ENCODE measurements at places on chromosomes 4 and X.

DNA sequence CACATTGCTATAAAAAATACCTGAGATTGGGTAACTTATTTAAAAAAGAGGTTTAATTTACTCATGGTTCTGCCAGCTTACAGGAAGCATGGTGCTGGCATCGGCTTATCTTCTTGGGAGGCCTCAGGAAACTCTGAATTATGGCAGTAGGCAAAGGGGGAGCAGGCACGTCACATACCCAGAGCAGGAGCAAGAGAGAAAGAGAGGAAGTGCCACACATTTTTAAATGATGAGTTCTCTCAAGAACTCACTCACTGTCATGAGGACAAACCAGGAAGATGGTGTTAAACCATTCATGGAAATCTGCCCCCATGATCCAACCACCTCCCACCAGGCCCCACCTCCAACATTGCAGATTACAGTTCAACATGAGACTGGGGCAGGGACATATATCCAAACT lies 10.0 kb upstream of the AFF1 start:
- peak; percentile 50 for DNase-seq

- DNase-seq = no peak
These were observed 39.4 kb upstream of the NR3C2 start for GRCh38 chr4:148481636-148482035.

- DNase-seq = peak; percentile 12
These were observed 50.3 kb downstream of the STPG2 start for GRCh38 chr4:98092833-98093439.

GRCh38 chr4:117447925-117448324 lies 362.5 kb upstream of the TRAM1L1 start:
- no peak for DNase-seq

GRCh38 chr4:165288226-165288625 lies 39.2 kb upstream of the MSMO1 start:
- no peak for DNase-seq

DNA sequence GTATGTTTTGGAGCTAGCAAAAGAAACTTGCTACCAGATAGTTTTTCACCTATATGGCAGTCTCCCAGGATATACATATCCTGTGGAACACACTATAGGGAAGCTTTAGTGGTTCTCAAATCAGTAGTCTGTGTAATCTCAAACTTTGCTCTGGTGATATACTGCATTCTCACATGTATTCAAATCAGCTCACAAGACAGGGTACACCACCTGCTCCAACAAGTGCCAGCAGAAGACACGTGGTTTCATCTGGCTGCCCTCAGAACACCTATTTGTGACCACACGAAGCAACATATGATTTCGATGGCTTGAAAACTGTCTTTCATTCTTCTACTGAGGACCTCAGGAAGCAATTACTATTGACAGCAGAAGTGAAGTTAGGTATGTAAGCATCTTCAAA lies 37.7 kb downstream of the BCLAF3 start:
- DNase-seq = no peak

DNA sequence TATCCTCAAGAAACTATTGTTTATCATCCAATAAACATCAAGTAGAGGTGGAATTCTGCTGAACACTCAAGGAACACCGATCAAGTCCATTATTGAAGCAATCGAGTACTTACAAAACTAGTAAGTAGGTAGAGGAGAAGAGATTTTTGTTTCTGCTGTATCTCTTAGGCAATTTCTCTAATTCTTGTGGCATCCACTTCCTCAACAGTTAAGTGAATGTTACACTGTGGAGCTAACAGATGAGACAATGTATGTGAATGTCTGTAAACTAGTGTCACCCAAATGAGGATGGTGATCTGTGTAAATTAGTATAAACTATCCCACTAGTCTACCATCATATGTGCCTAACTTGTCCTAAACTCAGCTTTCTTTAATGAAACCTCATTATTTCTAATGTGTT lies 261.6 kb downstream of the ARHGAP24 start:
- DNase-seq = no peak

GRCh38 chr4:108346818-108347210 lies 178.1 kb upstream of the LEF1 start:
- peak; percentile 24 for DNase-seq

DNA sequence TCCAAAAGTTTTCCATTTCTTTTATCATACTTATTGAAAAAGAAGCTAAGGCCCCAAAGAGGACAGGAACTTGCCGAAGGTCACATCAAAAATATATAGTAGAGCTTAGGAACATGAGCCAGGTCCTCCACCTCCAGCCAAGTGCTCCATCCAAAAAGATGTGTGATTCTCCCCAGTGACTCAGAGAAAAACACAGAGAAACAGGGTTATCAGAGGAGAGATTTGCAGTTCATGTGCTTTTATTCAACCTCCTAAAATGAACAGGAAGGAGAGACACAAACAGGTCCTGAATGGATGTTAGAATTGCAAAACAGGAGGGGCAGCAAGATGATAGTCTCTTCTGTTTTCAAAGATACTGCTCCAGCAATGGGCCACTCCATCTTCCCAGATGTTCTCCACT lies 19.6 kb upstream of the FGF16 start:
- no peak for DNase-seq

- peak; percentile 32 for DNase-seq
These were observed 112.0 kb upstream of the TBL1X start for GRCh38 chrX:9352694-9353411.

GRCh38 chr4:56744030-56744429 lies 62.9 kb upstream of the HOPX start:
- DNase-seq = no peak

DNA sequence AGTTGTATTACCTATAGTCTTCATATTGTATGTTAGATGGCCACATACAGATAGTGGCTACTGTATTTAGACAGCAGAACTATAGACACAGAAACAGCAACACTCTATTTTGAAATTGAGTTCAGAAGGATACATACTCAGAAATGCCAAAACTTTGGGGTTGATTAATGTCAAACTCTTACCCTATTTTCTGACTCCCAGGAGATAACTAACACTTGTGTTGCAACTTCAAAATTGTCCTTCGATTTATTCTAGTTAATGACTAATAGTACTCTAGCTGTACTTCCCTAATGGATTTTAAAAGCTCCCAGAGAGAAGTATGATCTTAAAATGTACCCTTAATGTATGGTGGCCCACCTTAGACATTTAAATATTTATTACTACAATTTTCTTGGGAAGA lies 229.9 kb upstream of the UGT8 start:
- no peak for DNase-seq

DNA sequence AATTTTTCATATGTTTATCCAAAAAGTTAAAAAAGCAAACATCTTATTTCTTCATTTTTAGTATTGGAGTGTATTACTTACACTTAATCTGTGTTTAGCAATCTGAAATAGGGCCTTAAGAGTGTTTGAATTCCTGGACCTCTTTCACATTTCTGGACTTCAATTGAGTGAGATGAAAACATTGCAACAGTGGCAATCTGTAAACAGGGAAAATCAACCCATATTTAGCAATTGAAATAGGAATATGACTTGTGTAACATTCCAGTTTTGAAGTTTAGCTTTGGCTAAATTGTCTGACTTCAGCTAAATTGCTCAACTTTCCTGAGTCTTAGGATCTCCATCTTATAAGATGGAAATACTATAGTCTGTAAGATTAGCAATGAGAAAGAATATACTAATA lies 34.6 kb upstream of the FHL1 start:
- no peak for DNase-seq

GRCh38 chrX:2391869-2392606 lies 108.7 kb downstream of the DHRSX start:
- DNase-seq = peak; percentile 81

GRCh38 chr4:98421111-98421510 lies 159.9 kb downstream of the RAP1GDS1 start:
- DNase-seq = peak; percentile 70

- no peak for DNase-seq
These were observed at the start of gene NKX3-2 for GRCh38 chr4:13543839-13544605. Gene NKX3-2 (minus strand): TSS chr4:13544508. CDS start chr4:13544414, 94 bp downstream.

DNA sequence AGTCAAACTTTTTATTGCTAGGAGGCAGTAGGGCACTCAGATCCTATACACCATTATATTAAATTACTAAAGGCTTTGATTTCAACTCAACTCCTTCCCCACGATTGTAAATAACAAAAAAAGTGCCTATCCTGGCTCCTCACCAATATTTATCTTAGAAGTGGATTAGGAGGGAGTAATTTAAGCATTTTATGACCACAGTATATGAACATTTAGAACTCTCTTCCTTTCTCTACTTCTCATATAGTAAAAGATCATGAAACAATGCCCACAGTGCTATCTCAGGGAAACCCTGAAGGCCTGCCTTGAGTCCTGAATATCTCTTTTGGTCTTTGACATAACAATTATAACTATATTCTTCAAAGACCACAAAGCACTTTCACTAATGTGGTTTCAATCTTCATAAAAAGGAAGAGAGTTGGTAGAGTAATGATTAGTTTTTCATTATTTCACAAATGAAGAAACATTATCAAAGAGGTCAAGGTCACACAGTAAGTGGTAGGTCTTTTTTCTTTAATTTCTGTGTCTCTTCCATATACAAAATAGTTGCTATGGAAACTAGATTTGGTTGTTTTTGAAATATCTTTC lies 29.1 kb upstream of the ADH1C start:
- DNase-seq = no peak

DNA sequence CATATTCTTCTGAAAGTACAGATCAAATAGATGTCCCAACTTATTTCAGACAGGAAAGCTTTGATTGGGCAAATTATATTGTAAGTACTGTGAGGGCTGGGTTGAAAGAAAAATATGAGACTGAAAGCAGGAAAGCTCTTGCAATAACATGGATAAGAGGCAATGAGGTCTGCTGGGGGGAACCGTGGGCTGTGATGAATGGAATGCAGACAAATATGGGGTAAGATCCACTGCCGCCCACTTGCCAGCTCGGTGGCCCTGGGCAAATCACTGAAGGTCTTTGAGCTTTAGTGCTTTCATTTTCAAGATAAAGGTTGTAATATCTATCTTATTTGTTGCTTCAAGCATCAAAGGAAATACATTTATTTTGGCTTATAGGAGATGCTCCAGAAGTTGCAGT lies 51.0 kb downstream of the AGA start:
- no peak for DNase-seq

GRCh38 chr4:152935631-152936445 lies at the start of gene FHDC1:
Gene FHDC1 (plus strand): TSS chr4:152936323. CDS start chr4:152943058, 6,735 bp downstream.
- no peak for DNase-seq

- no peak for DNase-seq
These were observed 37.8 kb upstream of the HPF1 start for GRCh38 chr4:169795585-169795984.

DNA sequence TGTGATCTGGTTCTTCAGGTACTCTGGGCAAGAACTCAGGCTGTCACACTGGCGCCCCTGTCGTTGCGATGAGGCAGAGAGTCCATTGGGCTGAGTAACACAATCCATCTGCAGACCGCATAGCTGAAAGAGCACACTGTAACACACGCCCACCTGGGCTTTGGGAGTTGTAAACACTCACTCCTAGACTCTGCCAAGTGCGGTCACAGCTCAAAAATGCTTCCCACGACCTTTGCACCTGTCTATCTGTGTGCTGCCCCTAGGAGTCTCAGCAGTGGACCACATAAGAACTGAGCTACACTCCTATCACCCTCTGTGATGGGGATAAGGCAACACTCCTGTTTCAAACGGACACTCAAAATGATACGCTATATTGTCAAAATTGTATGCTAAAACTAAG lies 2028.3 kb downstream of the PCDH7 start:
- DNase-seq = no peak

DNA sequence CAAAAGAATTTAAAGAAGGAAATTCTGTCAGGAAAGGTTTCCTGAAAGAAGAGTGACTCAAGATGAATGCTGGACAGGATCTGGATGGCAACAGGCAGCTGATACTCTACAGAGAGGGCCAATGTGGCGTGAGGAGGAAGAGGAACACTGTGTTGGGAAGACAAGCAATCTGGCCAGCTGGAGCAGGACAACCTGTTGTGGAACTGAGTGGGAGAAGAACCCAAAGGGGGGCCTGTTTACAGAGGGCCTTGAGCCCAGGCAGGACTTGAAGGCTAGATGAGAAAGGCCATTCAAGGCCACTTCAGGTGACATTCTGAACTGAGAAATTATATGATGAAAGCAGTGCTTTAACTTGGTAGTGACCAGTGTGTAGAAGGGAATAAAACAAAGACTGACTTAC lies 8.5 kb downstream of the OTUD4 start:
- no peak for DNase-seq

DNA sequence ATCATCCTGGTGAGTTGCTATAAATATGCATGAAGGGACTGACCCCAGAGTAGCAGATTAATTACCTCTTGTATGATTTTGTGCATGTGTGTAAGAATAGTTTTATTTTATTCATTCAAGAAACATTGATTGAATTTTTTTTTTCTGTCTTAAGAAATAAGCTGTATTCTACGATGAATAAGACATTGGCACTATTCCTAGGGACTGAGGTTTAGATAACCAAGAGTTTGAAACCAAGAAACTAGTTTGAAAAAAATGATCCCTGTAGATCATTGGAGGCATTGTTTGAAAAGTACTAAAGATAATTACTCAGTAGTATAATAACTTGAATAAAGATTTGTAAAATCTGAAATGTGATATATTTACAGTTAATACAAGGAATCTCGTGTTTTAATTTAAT lies 1086.9 kb downstream of the PCDH7 start:
- no peak for DNase-seq

DNA sequence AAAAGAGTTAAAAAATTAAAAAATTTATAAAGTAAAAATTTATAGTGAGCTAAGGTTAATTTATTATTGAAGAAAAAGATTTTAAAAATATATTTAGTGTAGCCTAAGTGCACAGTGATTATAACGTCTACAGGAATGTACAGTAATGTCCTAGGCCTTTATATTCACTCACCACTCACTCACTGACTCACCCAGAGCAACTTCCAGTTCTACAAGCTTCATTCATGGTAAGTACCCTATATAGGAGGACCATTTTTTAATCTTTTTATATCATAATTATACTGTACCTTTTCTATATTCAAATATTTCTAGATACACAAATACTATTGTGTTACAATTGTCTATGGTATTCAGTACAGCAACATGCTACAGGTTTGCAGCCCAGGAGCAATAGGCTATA lies 1623.2 kb downstream of the RPA4 start:
- DNase-seq = no peak

- DNase-seq = peak; percentile 64
These were observed 10.9 kb downstream of the LRBA start for GRCh38 chr4:151004222-151004621.

- no peak for DNase-seq
These were observed 62.0 kb upstream of the TLR2 start for GRCh38 chr4:153622093-153622492.

- no peak for DNase-seq
These were observed 45.9 kb upstream of the F9 start for GRCh38 chrX:139484591-139484990.

DNA sequence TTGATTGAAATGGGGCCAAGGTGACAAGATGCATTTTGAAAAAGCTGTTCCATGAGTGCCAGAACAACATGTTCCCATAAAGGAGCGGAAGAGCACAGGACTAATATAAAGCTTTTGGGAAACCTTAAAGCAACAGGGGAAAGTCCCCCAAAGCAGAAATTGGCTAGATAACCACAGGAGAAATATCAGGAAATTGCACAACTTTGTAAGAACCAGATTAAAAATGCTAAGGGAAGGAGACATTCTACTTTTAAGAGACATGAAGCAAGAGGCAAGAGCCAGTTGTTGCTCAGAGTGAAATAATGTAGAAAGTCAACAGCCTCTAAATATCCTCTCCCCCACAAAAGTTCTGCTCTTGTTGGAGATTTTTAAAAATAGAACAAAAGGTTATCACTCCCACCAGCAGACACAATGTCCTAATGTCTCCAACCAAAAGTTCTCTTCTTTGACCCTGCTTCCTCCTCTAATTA lies 85.2 kb upstream of the LNX1 start:
- no peak for DNase-seq

Data from brain microvascular endothelial cell (primary cell).